Left ventricle myocardium inferior (tissue), 1 donor: ENCODE measurements at places on chromosomes 13 and 19. TPM values are rescaled to one million over a fixed set of nuclear protein-coding genes. Genes with fewer than 3 reads are reported as not detected.

DNA sequence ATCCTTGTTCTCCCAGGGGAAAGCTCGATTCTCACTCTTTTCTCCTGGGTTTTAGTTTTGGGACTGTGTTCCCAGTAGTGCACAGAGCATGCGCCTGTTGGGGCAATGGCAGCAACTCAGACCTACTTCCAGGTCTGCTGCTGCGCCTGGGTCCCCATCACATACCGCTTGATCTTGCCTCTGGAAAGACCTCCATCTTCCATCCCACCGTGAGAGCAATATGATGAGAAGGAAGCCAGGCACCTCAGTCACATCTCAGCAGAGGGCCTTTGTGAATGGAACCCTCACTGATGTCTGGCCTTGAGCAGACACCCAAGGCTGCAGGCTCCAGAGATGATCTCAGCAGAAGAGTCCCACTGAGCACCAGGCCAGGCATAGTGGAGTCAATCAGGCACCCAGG lies 176.8 kb upstream of the ZNF507 start:
- H3K27ac ChIP-seq, result no peak overlapping the region
- DNase-seq, result no peak
- H3K4me1 ChIP-seq, result no peaks in the 10 kb centered on the region
- no peaks in the 10 kb centered on the region for H3K36me3 ChIP-seq

GRCh38 chr19:10670182-10670581 lies 16.0 kb downstream of the ILF3 start:
- H3K27me3 ChIP-seq, result no peaks in the 10 kb centered on the region
- no peak overlapping the region for H3K4me3 ChIP-seq
- H3K27ac ChIP-seq, result peak overlapping the region; percentile 28
- peaks cover 46% of the 10 kb centered on the region for H3K36me3 ChIP-seq
- no peak for DNase-seq

DNA sequence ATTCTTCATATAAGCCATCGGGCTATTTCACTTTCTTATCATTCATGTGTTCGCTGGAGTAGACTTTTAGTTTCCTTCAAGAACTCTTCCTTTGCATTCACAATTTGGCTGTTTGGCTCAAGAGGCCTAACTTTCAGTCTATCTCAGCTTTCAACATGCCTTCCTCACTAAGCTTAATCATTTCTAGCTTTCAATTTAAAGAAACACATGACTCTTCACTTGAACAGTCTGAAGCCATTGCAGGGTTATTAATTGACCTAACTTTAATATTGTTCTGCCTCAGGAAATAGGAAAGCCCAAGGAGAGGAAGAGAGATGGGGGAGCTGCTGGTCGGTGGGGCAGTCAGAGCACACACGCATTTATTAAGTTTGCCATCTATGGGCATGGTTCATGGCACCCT lies 158.1 kb downstream of the SUCLA2 start:
- no peaks in the 10 kb centered on the region for H3K36me3 ChIP-seq
- no peak overlapping the region for H3K4me3 ChIP-seq
- DNase-seq, result no peak
- H3K27me3 ChIP-seq, result no peaks in the 10 kb centered on the region
- H3K4me1 ChIP-seq, result no peaks in the 10 kb centered on the region
- H3K27ac ChIP-seq, result no peak overlapping the region

- peaks cover 44% of the 10 kb centered on the region for H3K27me3 ChIP-seq
- no peak overlapping the region for H3K4me3 ChIP-seq
- H3K27ac ChIP-seq, result peak overlapping the region; percentile 50
- H3K36me3 ChIP-seq, result no peaks in the 10 kb centered on the region
- peaks cover 14% of the 10 kb centered on the region for H3K4me1 ChIP-seq
- DNase-seq, result peak; percentile 78
Measured at GRCh38 chr19:5880604-5881078, 10.3 kb upstream of the FUT5 start.

DNA sequence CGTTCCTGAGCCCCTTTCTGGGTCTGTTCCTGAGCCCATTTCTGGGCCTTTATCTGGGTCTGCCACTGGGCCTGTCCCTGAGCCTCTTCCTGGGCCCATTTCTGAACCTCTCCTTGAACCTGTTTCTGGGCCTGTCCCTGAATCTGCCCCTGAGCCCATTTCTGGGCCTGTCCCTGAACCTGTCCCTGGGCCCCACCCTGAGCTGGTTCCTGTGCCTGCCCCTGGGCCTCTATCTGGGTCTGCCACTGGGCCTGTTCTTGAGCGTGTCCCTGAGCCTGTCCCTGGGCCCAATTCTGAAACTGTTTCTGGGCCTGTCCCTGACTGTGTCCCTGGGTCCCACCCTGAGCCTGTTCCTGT lies 40.4 kb upstream of the GRTP1 start:
- no peaks in the 10 kb centered on the region for H3K36me3 ChIP-seq
- H3K27ac ChIP-seq, result peak overlapping the region; percentile 97
- no peak for DNase-seq
- peaks cover 89% of the 10 kb centered on the region for H3K4me1 ChIP-seq

Gene KLF5
- total RNA-seq, result 1.1 TPM

DNA sequence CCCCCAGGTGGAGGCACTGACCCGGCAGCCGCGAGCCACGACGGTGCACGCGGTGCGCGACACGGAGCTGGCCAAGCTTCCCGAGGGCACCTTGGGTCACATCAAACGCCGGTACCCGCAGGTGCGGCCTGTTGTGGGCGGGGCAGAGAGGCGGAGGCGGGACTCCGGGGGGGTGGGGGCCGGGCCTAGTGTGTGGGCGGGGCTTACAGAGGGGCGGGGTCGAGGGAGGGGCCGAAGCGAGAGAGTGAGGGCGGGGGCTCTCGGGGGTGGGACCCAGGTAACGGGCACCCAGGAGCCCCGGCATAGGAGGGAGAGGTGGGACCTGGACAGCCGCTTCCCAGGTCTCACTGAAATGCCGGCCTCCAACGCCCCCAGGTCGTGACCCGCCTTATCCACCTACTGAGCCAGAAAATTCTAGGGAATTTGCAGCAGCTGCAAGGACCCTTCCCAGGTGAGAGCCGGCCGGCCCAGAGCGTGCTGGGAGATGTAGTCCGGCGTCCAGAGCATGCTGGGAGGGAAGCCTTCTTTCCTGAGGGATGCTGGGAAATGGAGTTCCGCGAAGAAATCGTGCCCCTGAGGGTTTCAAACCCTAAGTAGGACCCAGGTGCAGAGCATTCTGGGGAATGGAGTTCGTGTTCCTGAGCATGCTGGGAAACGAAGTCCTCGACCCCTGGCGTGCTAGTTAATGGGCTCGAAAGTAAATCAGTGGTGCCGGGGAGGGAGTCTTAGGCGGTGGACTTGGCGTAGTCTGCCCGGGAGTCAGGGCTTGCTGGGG lies 15.7 kb downstream of the PNPLA6 start:
- H3K27ac ChIP-seq, result peak overlapping the region; percentile 46
- no peaks in the 10 kb centered on the region for H3K27me3 ChIP-seq
- H3K4me3 ChIP-seq, result peak overlapping the region; percentile 60
- H3K36me3 ChIP-seq, result peaks cover 40% of the 10 kb centered on the region
- peak; percentile 62 for DNase-seq

DNA sequence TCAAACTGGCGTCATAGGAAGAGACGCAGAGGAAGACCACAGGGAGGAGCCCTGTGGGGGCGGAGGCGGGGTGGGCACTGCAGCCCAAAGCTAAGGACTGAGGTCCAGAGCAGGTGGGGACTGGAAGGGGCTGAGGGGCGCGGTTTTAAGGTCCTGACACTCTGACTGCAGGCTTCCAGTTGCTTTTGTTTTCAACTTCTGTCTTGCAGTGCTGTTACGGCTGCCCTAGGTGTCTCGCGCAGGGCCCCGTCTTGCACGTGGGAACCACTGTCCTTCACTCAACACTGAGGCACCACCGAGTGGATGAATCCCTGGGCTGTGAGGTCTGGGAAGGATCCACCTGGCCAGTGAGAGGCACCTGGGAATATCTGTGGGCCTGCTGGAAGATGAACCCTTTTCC lies 76.0 kb downstream of the TEX29 start:
- H3K4me3 ChIP-seq, result no peak overlapping the region
- no peak overlapping the region for H3K27ac ChIP-seq
- H3K36me3 ChIP-seq, result no peaks in the 10 kb centered on the region
- H3K27me3 ChIP-seq, result peaks cover 46% of the 10 kb centered on the region
- no peaks in the 10 kb centered on the region for H3K4me1 ChIP-seq

- peaks cover 5% of the 10 kb centered on the region for H3K4me1 ChIP-seq
- DNase-seq, result no peak
- H3K27me3 ChIP-seq, result no peaks in the 10 kb centered on the region
- peaks cover 29% of the 10 kb centered on the region for H3K36me3 ChIP-seq
- H3K4me3 ChIP-seq, result no peak overlapping the region
Measured at GRCh38 chr13:100608906-100609305, 20.3 kb upstream of the GGACT start.

- no peak for DNase-seq
- H3K27ac ChIP-seq, result no peak overlapping the region
- H3K4me1 ChIP-seq, result no peaks in the 10 kb centered on the region
- H3K36me3 ChIP-seq, result no peaks in the 10 kb centered on the region
- H3K4me3 ChIP-seq, result no peak overlapping the region
Measured at GRCh38 chr19:39223703-39224279, 19.7 kb upstream of the SYCN start.

- H3K36me3 ChIP-seq, result no peaks in the 10 kb centered on the region
- peak overlapping the region; percentile 30 for H3K4me3 ChIP-seq
- H3K27me3 ChIP-seq, result peaks cover 16% of the 10 kb centered on the region
- H3K27ac ChIP-seq, result no peak overlapping the region
Measured at GRCh38 chr19:4313847-4314490, 9.6 kb downstream of the FSD1 start.

Gene ZGLP1
- total RNA-seq, result 0.74 TPM

DNA sequence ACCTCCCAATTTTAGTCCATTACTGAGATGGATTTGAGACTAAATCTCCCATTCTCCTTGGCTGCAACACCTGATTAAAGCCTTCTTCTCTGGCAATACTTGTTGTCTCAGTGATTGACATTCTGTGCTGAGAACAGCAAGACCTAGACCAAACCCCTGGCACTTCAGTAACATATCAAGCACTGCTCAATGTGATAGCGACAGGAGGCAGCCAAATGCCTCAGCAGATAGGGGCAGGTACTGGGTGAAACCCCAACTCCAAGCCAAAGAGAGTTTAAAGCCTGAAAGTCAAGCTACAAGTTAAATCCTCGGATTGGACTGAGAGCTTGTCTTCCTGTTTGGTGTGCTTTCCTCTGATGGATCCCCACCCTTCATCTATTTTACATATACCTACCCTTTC lies 52.7 kb downstream of the STARD13 start:
- no peaks in the 10 kb centered on the region for H3K27me3 ChIP-seq
- H3K27ac ChIP-seq, result peak overlapping the region; percentile 84
- H3K36me3 ChIP-seq, result peaks cover 13% of the 10 kb centered on the region
- no peak for DNase-seq
- peaks cover 96% of the 10 kb centered on the region for H3K4me1 ChIP-seq

DNA sequence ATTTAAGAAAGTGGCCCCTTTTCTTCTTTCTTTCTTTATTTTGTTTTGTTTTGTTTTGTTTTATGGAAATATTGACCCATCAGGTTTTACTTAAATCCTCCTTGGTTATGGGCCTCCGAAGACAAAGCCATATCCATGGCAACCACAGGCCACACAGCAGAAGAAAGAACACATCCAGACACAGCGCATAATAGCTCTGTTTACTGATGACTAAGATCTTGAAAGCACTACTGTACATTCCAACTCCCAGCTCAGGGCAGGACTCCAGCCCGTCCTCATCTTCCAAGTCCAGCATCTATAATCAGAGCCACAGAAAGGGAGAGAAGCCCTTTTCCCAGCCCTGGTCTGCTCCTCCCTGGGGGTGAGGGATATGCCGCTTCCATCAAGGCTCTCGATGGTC lies 84.3 kb downstream of the NUFIP1 start:
- H3K27ac ChIP-seq, result no peak overlapping the region
- H3K36me3 ChIP-seq, result no peaks in the 10 kb centered on the region
- peak; percentile 40 for DNase-seq
- peaks cover 37% of the 10 kb centered on the region for H3K4me1 ChIP-seq

- peak overlapping the region; percentile 60 for H3K4me3 ChIP-seq
- peak overlapping the region; percentile 100 for H3K27ac ChIP-seq
- H3K36me3 ChIP-seq, result no peaks in the 10 kb centered on the region
Measured at GRCh38 chr19:14112051-14112808, 5.3 kb downstream of the PRKACA start.

DNA sequence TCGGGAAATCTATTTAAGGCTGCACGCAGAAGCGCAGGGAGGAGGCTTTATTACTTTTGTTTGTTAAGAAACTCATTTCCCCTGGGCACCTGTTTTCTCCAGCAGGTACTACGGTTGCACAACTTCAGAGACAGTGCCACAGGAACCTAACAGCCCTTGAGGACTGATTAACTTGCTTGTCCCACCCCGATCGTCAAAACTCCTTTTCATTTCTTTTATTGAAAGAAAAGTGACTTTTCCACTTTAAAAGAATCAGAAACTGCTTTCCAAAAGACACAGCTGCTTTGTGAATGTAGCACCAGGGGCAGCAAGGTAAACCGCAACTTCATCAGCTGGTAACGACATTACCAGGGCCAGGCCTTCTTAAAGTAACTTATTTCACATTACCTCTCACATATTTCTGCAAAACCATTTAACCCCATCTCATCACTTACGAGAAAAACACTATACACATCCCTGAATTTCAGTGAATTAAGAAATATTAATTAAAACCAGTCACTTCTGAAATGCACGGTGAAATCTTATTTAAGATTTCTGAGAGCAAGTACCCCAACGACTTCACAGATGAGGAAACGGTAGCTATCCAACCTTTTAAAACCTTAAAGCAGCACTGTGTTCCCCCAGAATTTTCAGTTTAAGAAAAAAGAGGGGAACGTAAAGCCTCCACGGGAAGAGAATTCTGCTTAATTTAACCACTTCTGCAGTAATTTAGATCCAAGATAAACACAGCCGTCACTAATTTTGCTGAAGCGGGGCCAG lies 1.4 kb downstream of the ANKRD10 start:
- H3K4me3 ChIP-seq, result peak overlapping the region; percentile 95
- H3K4me1 ChIP-seq, result peaks cover 79% of the 10 kb centered on the region
- H3K27ac ChIP-seq, result peak overlapping the region; percentile 100
- H3K27me3 ChIP-seq, result no peaks in the 10 kb centered on the region
- no peak for DNase-seq

Gene HSPB6
- total RNA-seq, result 899 TPM

DNA sequence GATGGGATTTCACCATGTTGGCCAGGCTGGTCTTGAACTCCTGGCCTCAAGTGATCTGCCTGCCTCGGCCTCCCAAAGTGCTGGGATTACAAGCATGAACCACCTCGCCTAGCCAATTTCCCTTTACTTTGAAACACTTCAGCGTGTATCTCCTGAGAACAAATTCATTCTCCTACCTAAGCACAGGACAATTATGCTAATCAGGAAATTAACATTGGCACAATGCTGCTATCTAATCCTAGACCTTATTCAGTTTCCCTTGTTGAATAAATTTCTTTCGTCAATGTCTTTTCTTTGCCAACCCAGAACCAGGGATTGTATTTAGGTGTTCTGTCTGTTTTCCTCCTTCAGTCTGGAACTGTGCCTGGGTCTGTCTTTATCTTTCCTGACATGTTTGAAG lies 67.8 kb downstream of the MAP4K1 start:
- H3K36me3 ChIP-seq, result no peaks in the 10 kb centered on the region
- H3K27me3 ChIP-seq, result peaks cover 56% of the 10 kb centered on the region
- H3K27ac ChIP-seq, result no peak overlapping the region
- peaks cover under 1% of the 10 kb centered on the region for H3K4me1 ChIP-seq
- H3K4me3 ChIP-seq, result no peak overlapping the region

Gene KPNA3
- total RNA-seq, result 60.0 TPM
